Inflammatory macrophage (primary cell): ENCODE measurements at places on chromosomes 1 and 21.
A peak's percentile ranks its signal among the peaks of the same experiment; 100 is the strongest.

DNA sequence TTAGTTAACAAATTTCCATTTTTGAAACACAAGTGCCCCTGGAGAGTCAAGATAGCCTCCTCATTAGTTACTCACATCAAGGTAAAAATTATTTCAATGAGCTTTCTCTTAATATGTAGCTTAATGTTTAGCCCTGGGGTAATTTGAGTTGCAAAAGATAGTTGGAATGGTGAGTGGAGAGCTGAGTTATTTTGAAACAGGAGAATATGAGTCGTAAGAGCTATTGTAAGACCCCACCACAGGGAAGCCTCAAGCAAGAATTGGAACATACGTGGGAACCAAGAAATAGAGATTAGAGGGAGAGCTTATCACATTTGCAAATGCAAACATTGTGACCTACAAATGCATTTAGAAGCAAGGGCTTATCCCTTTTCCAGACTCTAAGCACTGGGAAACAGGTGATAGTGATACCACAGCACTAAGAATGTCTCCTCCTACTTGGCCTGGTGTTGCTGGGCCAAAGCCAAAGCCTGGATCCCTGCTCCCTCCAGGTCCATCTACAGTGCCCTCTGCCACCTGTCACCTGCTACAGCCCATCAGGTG is 635.1 kb downstream of the PTPRC start:
- no peak for DNase-seq

DNA sequence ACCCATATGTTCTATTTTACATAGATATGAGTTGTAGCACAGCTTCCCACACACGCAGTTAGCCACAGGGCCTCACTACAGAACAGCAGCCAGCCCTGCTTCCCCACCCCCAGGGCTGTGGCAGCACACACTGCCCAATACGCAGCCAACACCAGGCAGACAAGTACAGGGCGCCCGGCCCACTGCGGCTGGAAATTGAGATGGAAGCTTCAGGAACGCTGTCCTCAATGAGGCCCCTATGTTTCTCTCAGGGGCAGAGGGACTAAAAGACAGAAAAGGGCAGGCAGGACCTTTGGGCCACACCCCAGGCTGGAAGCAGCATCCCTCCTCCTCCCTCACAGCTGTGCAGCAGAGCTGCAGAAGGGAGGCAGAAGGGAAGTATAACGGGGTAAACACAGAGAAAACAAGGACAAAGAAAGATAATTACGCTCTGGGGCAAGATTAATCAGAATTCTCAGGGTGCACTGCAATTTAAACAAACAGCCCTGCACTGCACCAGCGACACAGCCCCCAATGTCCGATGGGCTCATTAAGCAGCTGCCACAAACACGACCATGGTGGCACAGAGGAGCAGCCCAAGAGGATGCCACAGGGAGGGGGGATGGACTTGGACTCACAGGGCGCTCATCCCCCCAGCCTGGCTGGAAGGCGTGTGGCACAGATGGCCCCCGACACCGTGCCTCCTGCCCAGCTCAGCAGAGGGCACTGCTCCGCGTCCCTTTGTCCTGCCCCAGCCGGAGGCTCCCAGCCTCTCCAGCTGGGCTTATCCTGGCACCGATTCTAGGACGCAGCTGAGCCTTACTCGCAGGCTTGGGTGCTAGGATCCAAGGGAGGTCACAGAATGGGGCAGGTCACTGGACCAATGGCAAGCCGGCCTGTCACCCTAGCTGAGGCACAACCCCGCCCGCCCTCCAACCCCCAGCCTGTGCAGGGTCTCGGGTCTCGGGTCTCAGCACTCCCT is 14.2 kb downstream of the WDR4 start:
- no peak for DNase-seq

DNA sequence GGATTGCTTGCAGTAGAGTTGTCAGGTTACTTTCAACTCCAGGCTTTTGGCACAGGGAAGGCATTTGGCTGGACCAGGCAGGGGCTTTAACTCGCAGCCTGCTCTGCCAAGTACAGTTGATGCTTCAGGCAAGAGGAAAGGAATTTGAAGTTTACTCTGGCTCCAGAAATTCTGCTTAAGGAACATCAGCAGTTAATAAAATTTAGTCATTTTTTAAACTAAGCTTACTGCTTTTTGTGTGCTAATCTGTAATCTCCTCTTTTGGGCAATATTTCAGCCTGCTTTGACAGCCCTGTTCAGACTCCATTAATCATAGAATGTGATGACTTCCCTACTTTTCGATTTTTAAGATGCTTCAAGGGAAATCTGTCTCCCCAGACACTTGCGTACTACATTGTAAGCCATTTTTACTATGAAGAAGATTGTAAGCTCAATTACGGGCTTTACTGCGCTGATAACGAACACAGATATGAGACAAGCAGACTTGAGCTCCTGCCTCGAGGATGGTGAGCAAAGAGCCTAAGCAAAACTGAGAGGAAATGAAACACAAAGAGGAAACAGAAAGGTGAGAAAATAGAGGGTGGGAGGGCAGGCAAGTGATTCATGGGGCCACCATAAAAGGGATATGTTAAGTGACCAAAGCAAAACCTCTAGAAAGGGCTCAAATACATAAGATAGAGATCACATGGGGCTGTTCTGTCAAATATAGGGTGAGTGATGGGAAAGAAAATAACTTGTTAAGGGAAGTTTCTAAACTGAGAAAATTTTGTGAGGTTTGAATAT is 76.6 kb upstream of the VAV3 start:
- peak; percentile 77 for DNase-seq

DNA sequence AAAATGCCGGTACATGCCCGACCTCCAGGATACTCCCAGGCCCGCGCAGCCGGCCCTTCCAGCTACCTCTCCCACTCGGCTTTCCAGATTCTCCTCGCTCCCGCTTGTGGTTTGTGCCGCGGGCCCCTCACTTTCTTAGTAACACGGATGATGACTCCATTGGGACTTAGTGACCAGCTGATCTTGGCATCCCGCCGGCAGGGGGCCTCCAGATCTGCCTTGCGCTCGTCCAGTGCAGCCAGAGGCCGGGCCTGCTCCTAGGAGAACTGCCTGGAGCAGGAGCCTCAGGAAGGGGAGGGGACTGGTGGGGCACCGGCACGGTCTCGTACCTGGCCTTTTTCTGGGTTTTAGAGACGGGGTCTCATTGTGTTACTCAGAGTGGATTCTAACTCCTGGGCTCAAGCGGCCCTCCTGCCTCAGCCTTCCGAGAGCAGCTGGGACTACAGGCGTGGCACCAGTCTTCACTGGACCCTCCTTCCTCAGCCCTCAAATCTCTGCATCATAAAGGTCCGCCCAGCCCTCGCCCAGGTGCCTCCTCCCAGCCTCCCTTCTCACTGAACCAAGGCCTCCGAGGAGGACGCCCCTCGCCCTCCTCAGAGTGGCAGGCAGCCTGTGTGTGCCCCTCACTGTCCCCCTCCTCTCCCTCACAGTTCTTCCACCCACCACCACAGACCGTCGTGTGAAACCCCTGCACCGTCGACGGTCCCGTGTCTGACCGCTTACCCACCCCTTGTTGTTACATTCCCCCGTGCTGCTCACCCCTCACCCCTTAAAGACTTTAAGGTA is 78.6 kb downstream of the SLC25A24 start:
- DNase-seq, result no peak

GRCh38 chr21:19353256-19353655 is 949.7 kb upstream of the TMPRSS15 start:
- no peak for DNase-seq

DNA sequence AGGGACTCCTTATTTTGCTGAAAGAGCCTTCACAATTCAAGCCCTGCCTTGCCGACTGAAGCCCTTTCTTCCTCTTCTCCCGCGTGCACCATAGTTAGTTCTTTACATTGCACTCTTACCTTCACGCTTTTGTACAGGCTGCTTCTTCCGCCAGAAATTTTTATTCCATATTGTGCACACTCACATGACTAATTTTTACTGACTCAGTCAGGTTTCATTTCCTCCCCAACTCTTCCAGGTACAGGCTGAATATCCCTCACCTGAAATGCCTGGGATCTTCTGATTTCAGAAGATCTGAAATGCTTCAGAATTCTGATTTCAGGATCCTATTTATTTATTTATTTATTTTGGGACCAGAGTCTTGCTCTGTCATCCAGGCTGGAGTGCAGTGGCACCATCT is 172.8 kb downstream of the ZNF281 start:
- DNase-seq, result no peak

DNA sequence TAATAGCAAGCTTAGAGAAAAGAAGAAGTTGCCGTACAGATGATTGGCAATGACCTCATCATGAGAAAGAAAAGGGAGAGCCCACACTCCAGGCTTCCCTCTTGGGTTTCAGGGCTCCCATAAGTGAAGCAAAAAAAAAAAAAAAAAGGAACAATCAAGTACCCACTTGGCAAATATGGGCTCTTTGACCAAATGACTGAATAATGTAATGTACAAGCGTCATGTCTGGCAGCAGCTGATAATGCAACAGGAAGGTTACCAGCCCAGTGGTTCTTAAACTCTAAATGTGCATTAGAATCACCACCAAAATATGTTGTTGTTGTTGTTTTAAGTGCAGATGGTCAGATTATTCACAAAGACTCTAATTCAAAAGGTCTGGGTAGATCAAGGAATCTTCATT is 13.5 kb downstream of the TNFSF4 start:
- peak; percentile 95 for DNase-seq

GRCh38 chr21:25188677-25189079 is 418.6 kb downstream of the MRPL39 start:
- DNase-seq, result no peak

GRCh38 chr21:35222541-35222941 is 173.4 kb upstream of the RUNX1 start:
- peak; percentile 52 for DNase-seq

GRCh38 chr1:184615301-184615700 is 139.4 kb downstream of the EDEM3 start:
- peak; percentile 97 for DNase-seq

DNA sequence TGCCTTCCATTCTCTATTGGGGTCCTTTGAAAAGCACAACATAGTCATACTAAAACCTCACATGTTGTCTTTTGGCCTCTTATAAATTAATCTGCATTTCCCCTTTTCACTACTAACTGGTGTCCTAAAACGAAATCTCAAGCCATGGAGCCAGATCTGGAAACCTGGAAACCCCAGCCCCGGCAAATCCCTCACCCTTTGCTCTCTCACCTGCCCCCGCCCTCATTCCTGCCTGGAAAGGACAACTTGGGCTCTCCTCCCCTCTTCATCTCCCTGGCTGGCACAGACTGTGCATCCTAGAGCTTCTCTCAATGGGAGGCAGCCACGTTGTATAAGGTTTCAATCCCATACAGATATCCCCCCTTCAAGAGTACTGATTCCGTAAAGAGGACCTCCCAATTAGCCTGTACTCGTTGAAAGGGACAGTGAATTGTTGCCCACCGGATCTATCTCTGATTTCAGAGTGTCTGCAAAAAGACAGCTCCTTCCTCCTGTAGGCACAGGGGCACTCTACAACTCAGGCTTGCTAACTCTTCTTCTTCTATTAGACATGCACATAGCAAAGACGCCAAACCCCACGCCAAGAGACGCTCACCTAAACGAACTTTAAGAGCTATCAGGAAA is 1.4 kb downstream of the DUSP10 start:
- DNase-seq, result peak; percentile 34

GRCh38 chr1:198167436-198167934 is 10.7 kb downstream of the NEK7 start:
- DNase-seq, result no peak

DNA sequence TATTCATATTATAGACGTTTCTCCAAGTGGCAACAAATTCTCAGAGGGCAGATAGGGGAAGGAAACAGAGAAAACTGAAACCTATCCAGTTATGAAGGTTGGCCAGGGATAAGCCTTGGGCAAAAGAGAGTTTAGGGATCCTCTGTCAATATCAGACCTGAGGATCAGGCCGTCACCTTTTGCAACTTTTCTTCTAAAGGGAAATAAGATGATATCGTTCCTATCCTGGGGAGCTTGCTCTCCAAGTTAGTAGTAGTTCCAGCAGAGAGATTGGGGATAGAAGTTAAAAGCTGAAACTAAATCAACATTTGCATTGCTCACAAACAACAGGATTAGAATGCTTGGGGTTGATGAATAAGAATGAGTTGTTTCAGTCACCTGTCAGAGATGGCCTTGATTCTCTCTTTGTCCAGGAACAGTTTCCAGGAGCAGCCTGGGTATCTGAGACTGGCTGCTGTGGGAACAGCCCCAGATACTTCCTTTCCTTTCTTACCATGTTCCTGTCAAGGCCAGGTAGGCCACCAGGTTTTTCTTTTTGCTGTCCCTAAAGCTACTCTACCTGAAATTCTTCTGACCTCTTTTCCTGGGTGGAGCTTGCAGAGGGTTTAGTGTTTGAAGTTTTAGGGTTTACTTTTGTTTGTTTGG is 2.5 kb downstream of the RIIAD1 start:
- DNase-seq, result no peak

DNA sequence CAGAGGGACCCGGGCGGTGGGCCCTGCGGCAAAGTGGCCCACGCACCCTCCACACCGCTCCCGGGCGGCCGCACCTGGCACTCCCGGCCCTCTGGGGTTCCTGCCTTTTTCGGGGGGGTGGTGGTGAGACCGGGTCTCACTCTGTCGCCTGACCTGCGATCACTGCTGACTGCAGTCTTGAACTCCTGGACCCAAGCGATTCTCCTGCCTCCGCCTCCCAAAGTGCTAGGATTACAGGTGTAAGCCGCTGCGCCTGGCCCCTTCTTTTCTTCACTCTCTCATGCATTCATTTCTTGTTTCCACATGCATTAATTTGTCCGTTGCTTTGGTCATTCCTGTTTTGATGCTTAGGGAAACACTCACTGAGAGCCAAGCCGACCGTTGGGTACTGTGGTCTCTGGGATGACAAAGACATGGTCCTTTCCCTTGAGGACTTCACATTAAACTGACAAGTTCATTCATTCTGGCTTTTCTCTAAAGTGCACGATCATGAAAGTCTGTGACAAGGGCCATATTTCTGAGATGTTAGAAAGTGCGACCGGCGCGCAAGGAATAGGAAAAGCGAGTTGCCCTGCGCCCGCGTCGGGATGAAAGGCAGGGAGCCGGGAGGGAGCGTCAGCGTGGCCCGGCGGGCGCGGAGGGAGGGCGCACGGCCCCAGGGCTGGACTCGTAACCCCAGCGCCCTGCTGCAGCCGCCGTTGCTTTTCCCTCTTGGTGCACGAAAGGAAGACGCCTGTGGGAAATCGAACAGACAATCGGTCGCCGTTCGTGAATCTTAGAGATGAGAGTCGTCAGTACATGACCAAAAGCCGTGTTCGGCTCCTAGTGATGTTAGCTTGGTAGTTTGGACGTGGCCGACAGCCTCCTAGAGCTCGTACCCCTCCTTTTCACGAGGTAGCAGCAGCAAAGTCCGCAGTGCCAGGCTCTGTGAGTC is 1.0 kb upstream of the MCOLN2 start:
- DNase-seq, result no peak
